ENCODE measurements at places on chromosomes 5 and 9.

GRCh38 chr9:108761655-108762347 lies 94.0 kb downstream of the ACTL7B start:
- peak; percentile 73 for DNase-seq

DNA sequence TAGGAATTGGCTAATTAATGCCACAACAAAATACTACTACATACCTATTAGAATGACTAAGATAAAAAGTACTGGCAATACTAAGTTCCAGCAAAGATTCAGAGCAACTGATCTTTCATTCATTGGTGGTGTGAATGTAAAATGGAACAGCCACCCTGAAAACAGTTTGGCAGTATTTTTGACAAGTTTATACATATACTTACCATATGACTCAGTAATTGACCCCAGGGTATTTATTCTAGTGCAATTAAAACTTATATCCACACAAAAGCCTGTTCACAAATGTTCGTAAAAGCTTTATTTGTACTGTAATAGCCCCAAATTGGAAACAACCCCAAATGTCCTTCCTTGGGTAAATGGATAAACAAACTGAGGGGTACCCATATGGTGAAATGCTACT lies 270.8 kb upstream of the ACTBL2 start:
- DNase-seq: peak; percentile 86

DNA sequence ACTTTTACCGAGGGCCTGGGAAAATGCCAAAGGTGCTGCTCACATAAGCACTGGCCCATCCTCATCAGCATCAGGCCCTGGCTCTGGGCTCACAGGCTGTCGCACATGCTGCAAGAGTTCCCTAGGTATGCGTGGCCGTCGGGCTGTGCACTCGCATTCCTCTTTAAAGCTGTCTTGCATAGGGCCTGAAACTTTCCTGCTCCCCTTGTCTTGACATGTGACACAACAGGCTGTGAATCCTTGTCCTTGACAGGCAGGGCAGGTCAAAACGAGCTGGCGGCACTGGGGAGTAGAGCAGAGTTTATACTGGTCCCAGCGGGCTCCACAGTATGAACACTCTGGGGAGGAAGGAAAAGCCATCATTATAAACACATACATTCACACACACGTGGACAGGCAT lies 30.7 kb downstream of the TSTD2 start:
- DNase-seq: no peak

- DNase-seq: no peak
Observed at GRCh38 chr5:153742060-153742459, 251.6 kb downstream of the GRIA1 start.

GRCh38 chr5:133704411-133704810 lies 92.1 kb upstream of the FSTL4 start:
- DNase-seq: no peak

GRCh38 chr5:91293131-91293530 lies 90.0 kb downstream of the ARRDC3 start:
- no peak for DNase-seq

GRCh38 chr9:106020186-106020585 lies 325.8 kb downstream of the TMEM38B start:
- DNase-seq: no peak

DNA sequence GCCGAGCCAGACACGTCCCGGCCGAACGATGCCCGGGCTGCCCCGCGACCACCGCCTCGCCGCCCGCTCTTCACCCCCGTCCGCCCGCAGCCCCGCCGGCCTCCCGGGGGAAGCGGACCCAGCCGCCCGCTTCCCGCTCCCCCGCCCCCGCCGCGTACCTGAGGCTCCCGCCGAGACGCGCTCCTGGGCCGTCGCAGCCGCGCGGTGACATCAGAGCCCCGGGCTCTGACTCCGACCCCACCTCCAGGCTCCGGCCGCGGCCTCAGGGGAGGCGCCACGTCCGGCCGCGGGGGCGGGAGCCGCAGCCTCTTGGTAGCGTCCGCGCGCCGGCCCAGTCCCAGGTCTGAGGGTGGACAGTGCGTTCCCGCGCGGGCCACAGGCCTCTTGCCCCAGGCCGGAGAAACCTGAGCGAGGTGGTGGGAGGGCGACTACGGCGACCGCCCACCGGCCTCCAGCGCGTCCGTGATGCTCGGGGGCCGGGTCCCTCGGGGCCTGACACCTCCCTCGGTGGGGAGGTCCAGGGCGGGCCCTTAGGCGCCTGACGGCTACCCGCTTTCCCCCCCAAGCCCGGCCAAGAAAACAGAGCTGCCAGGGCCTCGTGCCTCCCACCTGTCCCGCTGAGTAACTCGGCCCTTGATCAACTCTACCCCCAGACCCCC lies at the start of gene SHROOM1:
TSS of gene SHROOM1 (minus strand) at position 212 of the 659 bp plus-strand sequence. CDS start 4,507 bp downstream, outside the sequence.
- DNase-seq: peak; percentile 35

GRCh38 chr9:85723215-85723614 lies 18.5 kb downstream of the AGTPBP1 start:
- DNase-seq: peak; percentile 42

DNA sequence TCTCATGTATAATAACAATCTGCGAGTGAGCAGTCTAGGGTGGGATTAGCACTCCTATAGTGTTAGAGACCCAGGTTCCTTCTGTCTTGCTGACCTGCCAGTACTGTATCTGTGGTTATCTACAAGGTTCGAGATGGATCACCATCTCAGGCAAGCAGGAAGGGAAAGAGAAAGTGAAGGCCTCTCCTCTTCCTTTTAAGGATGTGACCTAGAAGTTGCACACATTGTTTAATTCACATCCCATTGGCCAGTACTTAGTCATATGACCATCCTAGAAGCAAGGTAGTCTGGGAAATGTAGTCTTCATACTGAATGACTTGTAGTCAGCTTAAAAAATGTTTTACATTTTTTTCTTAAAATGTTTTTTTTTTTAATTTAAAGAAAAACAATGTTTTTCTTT lies 168.6 kb downstream of the CARTPT start:
- peak; percentile 85 for DNase-seq

DNA sequence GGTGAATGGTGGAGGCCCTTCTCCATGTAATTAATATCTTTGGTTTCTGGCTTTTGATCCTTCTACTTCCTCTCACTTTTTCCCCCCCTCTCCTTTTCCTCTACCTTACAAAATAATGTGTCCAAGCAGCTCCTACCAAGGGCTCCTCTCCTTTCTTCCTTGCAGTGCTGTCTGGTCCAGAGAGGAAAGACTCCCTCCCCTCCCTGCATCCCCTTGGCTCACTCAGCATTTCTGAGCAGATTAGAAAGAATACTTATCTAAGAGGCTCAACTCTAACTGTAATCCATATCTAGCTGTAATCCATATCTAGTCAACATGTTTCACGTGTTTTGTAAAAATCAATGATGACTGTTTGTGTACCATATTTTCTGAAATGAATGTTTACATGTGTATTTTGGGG lies 97.4 kb downstream of the GAPVD1 start:
- DNase-seq: no peak

DNA sequence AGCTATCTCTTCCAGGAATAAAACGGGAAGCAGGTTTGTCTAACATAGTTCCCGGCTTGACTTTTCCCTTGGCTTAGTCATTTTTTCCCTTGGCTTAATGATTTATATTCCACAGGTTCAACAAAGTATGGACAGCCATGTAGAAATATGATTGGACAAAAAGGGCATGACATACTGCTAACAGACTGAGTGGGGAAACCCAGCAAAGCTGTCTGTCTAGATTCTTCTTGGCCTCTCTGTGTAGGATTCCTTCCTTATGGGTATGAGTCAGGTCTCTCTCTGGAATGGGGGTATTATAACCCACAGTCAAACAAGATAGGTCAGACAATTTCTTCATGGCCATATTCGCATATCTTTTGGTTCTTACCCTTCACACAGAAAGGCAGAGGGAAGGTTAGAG lies 5.7 kb upstream of the MTAP start:
- DNase-seq: peak; percentile 82

DNA sequence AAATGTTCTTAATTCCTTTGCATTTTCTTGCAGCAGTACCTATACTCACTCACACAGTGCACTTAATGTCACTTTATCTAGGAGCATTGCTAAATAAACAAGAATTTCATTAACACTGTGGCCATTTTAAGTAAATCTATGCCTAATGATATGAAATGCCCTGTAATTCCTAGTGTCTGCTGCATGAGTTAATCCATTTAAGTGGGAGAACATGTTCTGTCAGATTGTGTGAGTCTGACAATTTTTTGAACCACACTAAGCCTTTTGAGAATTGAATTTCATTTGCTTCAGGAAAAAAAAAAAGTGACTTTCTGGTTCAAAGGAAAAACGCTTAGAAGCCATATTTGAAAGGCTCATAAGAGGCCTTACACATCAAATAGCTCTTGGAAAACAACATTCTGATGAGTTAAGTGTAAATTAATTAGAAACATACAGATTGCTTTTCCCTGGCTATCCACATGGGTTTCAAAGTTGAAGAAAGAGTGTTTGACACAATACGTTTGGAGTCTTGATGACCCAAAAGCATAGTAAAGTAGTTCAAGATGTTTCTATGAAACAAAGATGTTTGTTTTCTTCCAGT lies 446.7 kb upstream of the GRAMD2B start:
- no peak for DNase-seq

- peak; percentile 47 for DNase-seq
Observed at GRCh38 chr5:147439254-147439653, 70.6 kb downstream of the DPYSL3 start.

GRCh38 chr9:94864196-94864595 lies 137.7 kb downstream of the AOPEP start:
- no peak for DNase-seq

GRCh38 chr9:124437086-124437485 lies 13.2 kb upstream of the ADGRD2 start:
- DNase-seq: no peak

- DNase-seq: no peak
Observed at GRCh38 chr5:664994-665360, 28.2 kb downstream of the TPPP start.

- DNase-seq: peak; percentile 29
Observed at GRCh38 chr5:168747987-168748777, 169.0 kb upstream of the PANK3 start.

- DNase-seq: peak; percentile 36
Observed at GRCh38 chr5:37005946-37006540, 129.5 kb downstream of the NIPBL start.

GRCh38 chr5:169164481-169164925 lies 136.4 kb downstream of the SLIT3 start:
- peak; percentile 95 for DNase-seq

GRCh38 chr5:170201311-170201710 lies 31.5 kb upstream of the C5orf58 start:
- no peak for DNase-seq

- DNase-seq: no peak
Observed at GRCh38 chr5:143113461-143113860, 290.0 kb downstream of the NR3C1 start.

- DNase-seq: peak; percentile 80
Observed at GRCh38 chr5:14039063-14039462, 94.6 kb upstream of the DNAH5 start.

GRCh38 chr5:3393122-3393919 lies 202.3 kb upstream of the IRX1 start:
- DNase-seq: no peak

- DNase-seq: peak; percentile 97
Observed at GRCh38 chr5:172417983-172418630, 36.2 kb downstream of the SH3PXD2B start.

DNA sequence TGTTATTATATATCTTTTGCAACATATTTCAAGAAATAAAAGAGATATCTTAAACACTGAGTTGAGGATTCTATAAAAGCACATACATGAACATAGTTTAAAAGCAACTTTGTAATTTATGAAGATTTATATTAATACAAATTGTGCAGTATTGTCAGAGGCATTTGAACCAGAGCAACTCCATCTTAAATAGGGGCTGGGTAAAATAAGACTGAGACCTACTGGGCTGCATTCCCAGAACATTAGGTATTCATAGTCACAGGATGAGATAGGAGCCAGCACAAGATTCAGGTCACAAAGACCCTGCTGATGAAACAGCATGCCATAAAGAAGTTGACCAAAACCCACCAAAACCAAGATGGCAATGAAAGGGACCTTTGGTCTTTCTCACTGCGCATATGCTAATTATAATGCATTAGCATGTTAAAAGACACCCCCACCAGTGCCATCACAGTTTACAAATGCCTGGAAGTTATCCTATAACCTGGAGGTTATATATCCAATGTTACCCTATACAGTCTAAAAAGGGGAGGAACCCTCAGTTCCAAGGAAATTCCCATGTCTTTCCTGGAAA lies 320.2 kb downstream of the FAM170A start:
- no peak for DNase-seq

DNA sequence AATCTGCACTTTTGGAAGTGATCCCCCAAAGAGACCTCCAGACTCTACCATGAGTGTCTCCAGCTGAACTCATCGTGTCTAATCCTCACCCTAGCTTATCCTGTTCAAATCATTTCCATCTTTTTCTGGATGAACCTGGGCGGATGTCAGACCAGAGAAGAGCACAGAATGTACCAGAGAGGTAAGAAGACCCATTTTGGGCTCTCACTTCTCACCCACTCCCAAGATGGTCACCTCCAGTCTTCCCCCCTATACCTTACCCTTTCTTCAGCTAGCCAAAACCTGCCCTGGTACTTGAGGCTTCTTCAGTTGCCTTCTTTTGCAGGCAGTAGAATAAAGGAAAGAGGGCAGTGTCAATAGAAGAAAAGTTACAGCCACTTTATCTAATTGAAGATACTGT lies 27.9 kb upstream of the ANXA2R start:
- no peak for DNase-seq

DNA sequence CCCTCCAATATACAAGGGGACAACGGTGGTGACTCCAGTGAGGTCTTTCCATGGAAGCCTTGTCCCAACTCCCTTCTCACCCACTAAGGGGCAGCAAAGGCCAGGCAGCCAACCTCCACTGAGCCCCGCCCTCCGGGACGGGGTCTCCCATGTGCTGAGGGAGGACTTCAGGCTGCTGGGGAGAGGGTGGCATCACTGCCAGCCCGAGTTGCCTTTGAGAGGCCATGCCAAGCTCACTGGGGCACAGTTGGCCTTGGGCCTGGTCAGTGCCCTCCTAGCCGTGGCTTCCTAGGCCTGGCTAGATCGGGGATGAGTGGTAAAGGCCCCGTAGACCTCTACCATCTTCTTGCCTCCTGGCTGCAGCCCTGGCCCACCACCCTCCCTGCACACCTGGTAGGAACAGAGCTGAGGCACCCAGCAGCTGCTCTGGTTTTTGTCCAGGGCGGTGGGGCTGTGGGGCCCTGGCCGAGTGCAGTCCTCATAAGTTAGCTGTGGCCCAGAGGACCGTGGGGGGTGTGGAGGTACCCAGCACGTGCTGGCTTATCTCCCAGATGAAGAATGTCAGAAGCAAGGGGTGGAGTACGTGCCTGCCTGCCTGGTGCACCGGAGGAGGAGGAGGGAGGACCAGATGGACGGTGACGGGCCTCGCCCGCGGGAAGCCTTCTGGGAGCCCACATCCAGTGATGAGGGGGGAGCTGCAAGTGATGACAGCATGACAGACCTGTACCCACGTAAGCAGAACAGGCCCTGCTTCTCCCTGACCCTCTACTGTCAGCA lies 3.2 kb downstream of the SURF2 start:
- DNase-seq: no peak

All from epithelial cell of esophagus (primary cell).